Upper lobe of left lung (tissue), 6 donors: ENCODE measurements at places on chromosomes 11 and 22. TPM values are rescaled to one million over a fixed set of nuclear protein-coding genes. Genes with fewer than 3 reads are reported as not detected.

DNA sequence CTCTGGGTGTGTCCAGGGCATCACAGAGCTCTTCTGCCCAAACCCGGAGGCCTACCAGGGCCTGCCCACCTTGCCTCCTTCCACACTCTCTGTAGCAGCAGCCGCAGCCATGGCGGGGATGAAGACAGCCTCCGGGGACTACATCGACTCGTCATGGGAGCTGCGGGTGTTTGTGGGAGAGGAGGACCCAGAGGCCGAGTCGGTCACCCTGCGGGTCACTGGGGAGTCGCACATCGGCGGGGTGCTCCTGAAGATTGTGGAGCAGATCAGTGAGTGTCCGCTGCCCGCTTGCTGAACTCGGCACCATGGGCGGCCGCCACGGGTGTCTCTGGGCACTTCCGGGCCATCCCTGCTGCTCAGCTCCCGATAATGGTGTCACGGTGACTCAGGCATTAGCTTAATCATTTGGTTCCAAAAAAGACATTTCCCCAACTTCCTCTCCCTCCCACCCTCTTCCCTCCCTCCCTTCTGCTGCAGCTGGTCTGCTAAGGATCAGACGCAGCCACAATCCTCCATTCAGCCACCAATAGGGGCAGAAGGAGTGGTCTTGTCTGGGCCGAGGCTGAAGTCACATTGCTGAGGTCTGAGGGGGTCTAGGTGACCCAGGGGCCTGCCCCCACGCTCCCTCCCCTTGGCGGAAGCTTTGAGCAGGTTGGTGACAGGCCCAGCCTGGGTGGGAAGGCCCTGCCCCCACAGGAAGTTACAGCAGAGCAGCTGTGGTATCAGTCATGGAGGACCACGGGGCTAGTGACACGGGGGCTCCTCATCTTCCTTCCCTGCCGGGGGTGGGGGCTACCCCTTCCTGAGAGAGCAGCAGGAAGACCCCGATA, 950 bp downstream of the FERMT3 start:
- peak; percentile 80 for DNase-seq

GRCh38 chr11:111574373-111575225, 27.6 kb upstream of the SIK2 start:
- DNase-seq: no peak

Gene KCNJ1
- total RNA-seq: 0.15 TPM

DNA sequence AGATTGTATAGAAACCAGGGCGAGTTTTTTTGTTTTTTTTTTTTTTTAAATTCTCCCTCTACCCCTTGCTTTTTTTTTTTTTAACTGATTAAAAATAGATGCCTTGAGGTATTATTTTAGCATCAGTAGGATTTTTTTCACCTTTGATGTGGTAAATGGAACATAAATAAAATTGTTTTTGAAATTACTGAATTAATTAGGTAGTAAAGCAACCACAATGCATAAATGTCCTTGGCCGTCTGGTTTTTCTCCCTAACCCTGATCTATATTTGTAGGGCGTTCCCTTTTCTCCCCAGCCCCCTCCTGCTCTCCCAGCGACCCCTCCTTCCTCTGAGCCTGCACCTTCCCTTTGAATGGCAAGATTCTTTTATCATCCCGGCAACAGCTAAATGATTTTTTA, 107.8 kb downstream of the ZBTB16 start:
- DNase-seq: no peak

DNA sequence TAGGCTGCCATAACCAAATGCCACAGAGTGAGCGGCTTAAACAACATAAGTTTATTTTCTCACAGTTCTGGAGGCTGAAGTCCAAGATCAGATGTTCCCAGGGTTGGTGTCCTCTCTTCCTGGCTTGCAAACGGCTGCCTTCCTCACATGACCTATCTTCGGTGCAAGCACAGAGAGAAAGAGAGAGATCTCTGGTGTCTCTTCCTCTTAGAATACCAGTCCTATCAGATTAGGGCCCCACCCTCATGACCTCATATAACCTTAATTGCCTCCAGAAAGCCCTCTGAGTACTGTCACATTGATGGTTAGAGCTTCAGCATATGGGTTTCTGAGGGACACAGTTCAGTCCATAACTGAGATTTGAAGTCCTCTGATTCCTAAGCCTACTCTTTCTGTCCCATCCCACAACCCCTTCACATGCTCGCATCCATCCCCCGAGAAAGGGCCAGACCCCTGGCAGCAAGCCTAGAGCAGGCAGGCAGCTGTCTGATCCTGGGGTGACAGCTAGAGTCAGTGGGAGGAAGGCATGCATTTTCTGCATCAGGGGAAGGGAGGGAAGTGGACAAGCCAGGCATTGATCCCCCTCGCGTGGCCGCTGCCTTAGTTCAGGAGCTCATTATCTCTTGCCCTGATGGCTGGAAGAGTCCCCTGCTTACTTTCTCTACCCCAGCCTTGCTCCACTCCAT, 114.1 kb downstream of the FAR1 start:
- no peak for DNase-seq

Gene ACR
- 0.71 TPM for total RNA-seq

DNA sequence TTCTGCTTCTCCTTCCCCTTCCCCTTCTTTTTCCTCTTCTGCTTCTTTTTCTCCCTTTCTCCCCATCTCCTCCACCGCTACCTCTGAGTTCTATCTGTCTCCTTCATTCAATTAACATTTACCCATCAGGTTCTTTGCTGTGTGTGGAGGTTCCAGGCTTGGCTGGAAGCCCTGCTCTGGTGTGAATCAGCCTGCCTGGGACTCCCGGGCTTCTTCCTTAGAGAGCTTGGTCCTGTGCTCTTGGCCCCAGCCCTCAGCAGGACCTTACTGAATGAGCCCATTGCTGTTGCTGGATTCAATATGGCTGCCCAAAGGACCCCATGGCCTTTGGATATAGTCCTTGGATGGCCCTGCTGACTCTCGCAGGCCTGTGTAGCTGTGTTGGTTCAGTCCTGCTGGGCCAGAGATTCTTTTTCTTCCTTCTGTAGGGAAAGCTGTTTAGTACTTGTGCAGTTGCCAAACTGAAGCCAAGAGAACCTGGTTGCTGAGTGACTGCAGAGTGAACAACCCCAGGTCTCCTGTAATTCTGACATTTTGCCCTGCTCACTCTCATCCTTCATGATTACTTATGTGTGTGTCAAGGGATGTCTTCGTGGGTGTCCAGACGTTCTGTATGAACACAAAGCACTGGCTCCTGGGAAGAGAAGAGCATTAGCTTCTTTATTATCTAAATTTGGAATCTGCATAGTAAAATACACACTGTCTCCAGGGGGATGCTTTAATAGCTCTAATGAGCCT, 81.0 kb upstream of the ZBED5 start:
- no peak for DNase-seq

Gene TBX1
- 1.0 TPM for total RNA-seq

DNA sequence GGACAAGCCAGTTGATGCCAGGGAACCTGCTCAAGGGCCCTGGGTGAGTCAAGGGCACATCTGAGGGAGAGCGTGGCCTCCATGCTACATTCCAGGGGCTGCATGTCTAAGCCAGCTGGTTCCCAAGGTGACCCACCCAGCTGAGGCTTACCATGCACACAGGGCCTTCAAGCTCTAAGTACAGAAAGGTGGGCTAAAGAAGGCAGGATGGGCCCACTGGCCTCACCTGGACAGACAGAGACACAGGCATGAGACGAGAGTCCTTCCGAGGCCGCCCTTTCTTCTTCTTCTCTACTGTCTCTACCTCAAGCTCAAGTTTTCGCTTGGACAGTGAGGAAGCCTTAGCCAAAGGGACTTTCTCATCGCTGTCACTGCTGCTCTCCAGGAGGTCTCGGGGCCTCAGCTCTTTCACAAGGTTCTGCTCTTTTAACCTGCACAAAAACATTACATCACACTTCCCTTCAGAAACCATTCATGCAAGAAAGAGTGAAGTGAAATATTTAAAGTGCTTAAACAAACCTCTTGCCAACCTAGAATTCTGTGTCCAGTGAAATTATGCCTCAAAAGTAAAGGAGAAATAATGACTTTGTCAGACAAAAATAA, 69.9 kb downstream of the HIRA start:
- no peak for DNase-seq

DNA sequence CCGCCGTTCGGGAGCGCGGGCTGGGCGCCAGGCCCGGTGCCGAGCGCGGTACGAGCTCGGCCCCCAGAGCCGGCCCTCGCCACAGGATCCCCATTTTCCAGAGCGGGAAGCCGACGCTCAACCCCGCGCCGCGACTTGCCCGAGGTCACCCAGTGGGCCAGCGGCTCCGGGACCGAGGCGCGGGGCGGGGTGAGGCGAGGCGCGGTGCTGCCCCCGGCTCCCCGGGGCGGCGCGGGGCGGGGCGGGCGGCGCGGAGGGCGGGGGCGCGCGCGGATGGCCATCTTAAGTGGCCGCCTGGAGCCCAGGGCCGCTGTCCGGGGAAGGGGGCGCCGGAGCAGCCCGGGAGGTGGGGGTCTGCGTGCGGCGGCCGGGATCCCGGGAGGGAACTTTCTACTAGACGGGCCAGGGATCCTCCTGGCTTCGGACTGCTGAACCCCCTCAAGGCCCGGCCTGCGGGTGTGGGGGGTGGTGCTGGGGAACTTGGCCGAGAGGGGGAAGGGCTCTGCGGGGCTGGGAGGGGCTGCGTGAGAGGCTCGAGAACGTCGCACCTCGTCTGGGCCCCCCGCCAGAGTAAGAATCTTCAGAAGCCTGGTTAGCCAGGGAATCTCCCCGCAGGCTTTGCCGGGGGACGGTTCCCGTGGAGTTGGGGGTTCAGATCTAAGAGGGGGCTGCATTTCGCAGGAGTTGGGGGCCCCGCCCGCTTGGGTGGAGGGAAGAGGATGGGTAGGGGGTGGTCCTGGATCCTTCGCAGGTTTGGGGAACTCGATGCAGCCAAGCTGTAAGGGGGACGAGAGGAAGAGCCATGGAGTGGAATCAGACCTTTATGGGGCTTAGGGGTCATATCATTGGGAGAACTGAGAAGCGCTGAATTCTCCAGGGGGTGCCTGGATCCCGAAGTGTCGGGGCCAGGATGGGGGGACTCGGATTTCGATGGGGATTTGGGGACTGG, 678 bp upstream of the INPPL1 start:
- DNase-seq: peak; percentile 96

- no peak for DNase-seq
These were observed 993 bp downstream of the RELA start for GRCh38 chr11:65661599-65662246.

DNA sequence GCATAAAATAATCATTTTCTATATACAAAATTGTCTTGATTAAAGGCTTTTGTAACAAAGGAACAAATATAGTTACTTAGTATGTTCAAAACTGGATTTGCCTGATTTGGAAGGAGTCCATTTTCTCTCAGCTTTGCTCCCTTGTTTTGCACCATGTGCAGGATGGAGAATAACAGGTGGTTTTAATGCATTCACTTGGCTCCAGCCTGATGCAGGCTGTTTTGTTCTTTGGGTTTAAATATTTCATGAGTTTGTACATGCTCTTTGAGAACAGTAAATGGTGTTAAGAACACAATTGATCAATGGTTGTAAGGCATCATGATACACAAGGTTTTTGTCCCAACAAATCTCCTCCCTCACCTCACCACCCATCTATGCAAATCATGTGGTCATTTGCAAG, 886.9 kb upstream of the CCDC90B start:
- DNase-seq: no peak

- DNase-seq: no peak
These were observed 74.4 kb upstream of the KCNA4 start for GRCh38 chr11:30091246-30091645.

DNA sequence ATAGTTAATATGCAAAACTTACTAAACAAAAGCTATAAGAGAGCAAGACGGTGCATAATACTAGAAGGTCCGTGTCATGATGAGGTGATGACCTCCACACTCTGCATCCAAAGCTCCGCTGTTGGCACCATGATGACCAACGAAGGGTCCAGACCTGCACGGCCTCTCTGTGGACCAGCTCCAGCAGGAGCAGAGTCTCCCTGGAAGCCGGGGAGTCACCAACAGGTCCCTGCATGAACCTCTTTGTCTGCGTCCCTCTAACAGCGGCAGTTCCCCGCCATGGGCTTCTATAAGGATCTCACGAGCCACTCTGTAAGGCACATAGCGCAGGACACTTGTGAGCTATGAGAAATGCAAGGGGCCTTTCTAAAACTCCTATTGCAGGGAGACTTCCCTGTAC, 517.3 kb downstream of the BRD1 start:
- no peak for DNase-seq

DNA sequence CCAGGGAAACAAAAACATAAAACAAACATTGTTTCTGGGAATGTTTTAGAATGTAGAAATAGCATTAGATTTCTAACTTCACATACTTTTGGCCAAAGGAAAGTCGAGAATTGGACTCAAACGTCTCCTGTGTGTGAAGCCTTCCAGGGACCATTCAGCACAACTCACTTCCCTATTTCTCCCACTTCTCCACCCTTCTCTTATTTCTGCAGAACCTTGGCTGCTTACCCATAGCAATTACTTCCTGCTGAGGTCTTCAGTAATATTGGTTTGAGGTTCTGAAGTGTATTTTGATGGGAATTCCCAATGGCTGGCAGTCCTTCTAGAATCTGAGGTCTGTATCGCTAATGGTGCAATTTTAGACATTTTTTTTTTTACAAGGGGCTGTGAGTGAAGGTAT, 158.3 kb upstream of the SNX19 start:
- DNase-seq: no peak

Gene DKK3
- 129 TPM for total RNA-seq

DNA sequence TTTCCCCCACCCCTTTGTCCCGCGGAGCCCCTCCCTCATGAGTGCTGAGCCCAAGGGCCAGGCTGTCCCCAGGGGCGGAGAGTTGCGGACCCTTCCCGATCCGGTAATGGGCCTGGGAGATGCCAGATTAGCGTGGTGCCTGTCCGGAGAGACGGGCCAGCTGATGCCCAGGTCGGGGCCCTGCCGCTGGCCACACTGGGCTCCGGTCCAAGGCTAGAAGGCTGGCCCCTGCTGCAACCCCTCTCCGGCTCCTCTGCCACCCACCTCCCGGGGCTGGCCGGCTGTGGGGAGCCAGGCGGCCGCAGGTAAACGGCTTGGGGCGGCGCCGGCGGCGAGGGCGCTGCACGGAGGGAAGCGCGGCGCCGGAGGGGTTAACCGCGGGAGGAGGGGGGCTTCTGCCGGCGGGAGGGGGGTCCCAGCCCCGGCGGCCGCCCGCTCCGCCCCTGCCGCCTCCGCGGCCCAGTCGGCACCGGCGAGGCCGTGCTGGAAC, at the start of gene KCNK4:
KCNK4 (plus strand) TSS at position 41 of the 490 bp plus-strand sequence. CDS start 1,717 bp downstream, outside the sequence.
- DNase-seq: no peak
